ENCODE measurements at places on chromosomes 2 and 18.
A peak's percentile ranks its signal among the peaks of the same experiment; 100 is the strongest.

- no peak for DNase-seq
Measured at GRCh38 chr18:44286049-44286448, 394.6 kb upstream of the SETBP1 start.

GRCh38 chr2:70664525-70664924 is 103.5 kb downstream of the ADD2 start:
- peak; percentile 9 for DNase-seq

GRCh38 chr2:44753552-44754285 is 187.8 kb upstream of the SIX3 start:
- DNase-seq, result peak; percentile 17

DNA sequence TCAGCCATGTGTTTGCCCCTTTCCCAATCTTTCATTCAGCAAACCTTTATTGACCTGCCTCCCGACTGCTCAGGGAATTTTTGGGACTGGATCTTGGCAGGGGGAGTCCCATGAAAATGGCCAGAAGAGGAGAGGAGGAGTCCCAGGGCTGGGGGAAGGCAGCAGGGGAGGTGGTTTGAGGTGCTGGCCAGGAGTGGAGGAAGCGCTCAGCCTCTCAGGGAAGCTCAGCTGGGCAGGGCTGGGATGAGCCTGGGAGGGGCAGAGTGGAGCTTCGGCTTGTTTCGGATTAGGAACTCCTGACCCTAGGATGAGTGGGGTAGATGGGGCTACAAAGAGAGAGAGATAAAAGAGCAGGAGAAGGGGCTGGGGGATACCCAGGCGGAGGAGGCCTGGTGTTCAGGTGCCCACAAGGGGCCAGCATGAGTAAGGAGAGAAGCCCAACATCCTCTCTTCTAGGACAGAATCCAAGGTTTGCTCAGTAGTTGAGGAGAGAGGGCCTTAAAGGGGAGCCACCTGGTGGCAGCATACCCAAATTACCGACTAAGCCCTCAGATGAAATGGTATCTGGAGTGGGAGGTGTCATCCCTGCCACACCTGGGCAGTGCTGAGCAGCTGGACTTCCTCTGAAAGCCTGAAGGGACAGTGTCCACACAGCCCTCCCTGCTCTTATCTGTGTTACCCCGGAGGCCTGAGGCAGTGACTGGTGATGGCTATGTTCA is 91.1 kb downstream of the INHBB start:
- no peak for DNase-seq

DNA sequence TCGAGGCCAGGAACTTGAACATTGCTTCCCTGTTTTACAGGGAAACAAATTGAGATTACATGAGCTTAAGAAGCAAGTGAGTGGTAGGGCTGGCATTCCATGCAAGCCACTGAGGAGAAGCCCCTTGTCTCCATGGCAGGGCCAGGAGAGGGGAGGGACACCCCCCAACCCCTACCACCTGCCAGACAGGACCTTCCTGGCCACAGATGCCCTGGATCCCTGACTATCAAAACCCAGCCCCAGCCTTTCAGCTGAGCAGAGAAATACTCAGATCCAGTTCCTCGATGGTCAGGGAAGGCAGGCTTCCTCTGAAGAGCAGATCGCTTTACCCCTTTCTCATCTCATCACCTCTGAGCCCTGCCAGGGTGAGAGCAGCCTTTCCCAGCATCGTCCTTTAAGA is 53.8 kb upstream of the ALPP start:
- DNase-seq, result no peak

DNA sequence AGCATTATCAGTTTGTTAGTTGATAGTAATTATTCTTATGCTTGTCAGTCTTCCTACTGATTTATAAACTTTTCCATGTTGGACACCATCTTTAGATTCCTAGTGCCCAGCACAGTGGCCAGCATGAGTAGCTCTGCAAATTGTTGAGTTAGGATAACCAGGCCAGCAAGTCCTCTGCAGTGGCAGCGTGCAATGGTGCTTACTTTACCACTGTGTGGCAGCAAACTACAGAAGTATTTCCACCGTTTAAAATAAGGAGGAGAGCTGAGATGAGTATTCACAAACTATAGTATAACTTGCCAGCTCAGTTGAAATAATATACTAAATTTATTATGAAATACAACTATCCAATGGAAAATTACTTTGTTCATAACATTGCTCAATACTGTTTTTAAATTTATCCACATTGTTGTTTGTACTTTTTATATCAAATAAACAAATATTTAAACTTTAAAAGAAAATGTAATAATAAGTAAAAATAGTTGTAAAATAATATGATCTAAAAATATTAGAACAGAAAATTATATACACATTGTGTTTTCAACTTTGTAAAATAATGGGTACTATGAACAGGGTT is 9.3 kb upstream of the THADA start:
- peak; percentile 26 for DNase-seq

DNA sequence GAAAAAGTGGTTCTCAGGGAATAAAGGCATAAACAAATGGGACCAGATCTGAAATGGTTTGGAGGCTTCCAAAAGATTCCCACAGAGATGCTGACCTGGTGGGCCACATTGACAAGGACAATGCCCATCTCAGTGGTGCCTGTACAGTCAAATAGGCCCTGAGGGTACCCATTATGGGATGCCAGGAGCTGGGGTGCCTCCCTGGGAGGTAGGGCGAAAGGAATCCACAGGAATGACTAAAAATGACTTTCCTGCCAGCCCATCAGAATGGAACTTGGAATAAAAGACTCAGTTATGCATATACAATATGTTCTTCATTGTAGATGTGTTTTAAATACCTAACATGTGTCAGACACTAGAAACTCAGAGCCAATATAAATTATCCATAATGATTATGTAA is 248.5 kb downstream of the RNF144A start:
- no peak for DNase-seq

- no peak for DNase-seq
Measured at GRCh38 chr18:12585218-12585617, 72.7 kb downstream of the SPIRE1 start.

DNA sequence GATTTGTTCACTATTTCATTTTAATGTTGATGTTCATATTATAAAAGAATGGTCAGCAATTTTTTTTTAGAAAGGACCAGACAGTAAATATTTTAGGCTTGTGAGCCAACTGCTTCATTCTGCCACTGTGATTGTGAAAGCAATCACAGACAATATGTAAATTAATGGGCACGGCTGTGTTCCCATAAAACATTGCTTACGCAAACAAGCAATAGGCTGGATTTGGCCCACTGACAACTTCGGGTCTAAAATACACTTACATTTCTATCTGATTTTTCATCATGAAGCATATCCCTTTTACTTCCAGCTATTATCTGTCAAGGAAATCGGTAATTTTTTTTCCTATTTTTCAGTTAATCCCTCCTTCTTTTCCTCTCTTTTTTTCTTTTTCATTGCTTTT is 182.2 kb upstream of the CDH2 start:
- DNase-seq, result no peak

DNA sequence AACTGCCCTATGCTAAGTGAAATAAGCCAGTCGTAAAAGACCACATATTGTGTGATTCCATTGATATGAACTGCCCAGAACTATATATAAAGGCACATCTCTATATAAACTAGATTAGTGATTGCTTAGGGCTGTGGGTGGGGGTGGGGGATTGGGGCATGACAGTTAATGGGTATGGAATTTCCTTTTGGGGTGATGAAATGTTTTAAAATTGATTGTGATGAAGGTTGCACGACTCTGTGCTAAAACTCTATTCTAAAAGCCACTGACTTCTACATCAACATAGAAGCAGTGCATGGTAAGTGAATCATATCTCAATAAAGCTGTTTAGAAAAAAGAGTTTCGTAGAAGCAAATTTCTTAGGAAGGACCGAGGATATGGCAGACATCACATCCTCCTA is 53.0 kb downstream of the CDCA7 start:
- DNase-seq, result no peak

GRCh38 chr2:2568411-2568810 is 237.3 kb upstream of the MYT1L start:
- DNase-seq, result no peak

GRCh38 chr2:85577386-85578242 is at the start of gene VAMP8:
VAMP8 (plus strand) TSS chr2:85577586; CDS start chr2:85577647, 61 bp downstream.
- peak; percentile 67 for DNase-seq

DNA sequence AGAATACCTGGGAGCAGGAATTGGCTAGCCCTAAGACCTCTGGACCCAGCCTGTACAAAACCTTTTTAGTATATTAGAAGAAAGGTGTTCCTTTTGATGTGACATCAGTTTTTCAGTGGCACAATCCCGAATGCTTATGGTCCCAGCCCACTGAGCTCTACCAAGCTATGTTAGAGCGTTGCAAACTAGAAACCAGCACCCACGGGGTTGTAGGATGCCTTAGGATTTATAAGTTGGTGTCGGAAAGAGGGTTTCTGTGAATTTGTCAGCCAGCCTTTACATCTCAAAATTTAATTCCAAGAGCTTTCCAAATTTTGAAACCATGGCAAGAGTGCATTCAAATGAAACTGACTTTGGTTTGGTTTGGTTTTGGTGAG is 499 bp upstream of the LMAN1 start:
- DNase-seq, result no peak

DNA sequence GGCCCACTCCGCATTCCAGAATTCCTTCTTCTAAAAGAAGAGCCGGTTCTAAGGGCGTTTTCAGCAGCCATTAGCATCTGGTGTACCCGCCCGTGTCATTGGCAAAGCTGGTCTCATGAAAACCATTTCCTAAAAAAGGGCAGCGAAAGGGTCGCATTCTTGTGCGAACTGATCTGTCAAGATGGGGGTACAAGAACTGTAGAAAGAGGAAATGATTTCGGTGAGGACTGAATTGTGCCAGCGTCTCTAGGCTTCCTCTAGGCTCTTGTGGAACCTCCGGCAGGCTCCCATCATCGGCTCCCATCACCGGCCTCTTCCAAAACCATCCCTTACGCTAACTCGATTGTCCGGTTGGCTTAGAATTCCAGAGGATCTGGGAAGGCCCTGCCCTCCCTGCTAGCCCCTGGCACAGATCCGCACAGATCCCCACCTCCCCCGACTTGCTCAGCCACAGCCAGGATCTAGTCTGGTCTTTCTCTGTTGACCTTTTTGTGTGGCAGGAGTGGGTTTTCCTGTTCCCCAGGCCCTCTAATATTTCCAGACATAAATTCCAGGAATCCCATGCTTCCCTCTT is 1.3 kb downstream of the RAB31 start:
- DNase-seq, result no peak

- DNase-seq, result no peak
Measured at GRCh38 chr2:228079194-228079593, 102.3 kb downstream of the SPHKAP start.

DNA sequence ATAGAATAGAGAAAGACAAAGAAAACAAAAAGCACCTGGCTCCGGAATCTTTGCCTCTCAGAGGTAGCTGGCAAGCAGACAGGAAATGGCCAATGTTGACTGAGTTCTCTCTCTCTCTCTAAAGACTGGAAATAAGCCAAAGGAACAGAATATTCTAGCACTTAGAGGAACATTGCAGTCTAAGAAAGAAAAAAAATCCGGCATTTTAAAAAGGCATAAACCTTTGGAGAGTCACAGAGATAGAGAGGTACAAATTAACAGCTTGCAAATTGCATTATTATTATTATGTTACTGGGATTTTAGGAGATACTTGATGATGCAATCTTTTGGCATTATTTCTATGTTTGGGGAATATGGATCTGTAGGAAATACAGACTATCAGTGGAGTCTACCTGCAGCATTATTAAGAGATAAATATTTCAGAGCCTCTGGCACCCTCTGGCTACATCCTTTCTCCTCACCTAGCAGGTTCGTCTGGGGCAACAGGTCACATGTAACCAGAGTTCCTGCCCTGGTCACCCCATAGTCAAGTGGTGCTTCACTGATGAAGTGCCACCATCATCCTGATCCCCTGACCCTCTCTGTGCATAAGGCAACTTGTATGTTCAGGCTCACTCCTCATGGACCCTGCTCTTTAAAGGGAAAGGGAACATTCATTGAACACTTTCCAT is 318.9 kb upstream of the ACVR2A start:
- peak; percentile 4 for DNase-seq

GRCh38 chr2:161008311-161008710 is 151.9 kb upstream of the TANK start:
- no peak for DNase-seq

DNA sequence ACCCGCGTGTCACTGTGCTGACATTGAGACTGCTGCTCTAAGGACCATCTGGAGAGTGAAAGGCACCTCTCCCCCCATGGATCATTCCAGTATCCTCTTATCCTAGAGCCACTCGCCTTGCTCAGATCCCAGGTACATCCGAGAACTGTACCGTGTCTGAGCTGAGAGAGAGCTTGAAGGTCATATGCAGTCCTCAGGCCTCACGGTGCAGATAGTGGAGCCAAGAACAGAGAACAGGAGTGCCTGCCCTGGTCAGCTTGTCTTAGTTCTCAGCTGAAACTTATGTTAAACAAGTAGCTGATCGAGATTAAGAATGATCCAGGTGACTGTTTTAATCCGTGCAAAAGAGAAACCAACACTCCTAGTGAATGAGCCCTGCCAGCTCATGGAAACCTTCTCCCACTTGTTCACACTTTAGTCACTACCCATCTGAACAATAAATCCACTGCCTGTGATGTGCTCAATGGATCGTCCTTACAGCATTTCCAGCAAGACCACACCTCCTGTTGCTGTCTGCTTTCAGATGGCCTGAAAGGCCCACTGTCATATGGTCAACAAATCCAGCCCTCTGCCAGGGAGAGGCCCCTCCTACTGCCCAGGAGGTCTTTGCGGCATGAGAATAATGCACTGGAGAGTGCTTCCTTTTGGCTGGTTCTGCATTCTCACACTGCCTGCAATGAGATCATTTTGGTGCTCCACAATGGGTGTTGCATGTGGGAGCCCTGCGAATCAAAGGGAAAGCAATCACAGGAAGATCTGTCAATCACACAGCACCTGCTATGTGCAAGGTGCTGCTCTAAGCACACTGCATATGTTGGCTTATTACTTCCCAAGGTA is 43.7 kb upstream of the APCDD1 start:
- DNase-seq, result no peak

DNA sequence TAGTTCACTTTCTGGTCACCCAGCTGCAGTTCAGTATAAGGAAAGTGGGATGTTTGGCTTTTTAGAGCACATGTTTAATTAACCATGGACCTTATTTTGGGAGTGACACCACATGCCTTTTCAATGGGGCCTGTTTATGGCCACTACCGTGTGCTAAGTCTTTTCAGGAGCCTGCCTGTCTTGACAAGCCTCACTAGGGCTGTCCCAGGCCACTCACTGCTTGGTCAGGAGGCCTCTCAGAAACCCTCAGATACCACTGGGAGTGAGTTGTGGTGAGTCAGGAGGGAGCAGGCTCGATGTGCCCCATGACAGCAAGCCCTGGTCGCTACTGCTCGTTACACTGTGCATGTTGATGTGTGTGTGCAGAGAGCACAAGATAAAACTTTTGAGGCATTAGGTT is 123.0 kb downstream of the MAP4K4 start:
- no peak for DNase-seq

GRCh38 chr18:3184275-3184963 is 35.3 kb downstream of the MYOM1 start:
- DNase-seq, result no peak

DNA sequence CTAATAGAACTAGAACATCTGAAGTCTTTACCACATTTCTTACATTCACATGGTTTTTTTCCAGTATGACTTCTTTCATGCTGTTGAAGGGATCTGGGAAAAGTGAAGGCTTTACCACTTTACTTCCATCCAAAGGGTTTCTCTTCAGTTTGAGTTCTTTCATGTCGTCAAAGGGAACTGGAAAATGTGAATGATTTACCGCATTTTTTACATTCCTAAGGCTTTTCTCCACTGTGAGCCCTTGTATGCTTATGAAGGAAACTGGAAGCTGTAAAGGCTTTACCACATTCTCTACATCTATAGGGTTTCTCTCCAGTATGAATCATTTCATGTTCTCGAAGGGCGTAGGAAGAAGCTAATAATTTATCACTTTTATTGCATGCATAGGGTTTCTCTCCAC is 46.7 kb downstream of the NBEAL1 start:
- DNase-seq, result no peak

GRCh38 chr18:62715759-62716615 is 646 bp downstream of the PHLPP1 start:
- DNase-seq, result peak; percentile 59

Measured in CD4-positive, alpha-beta T cell treated with Interleukin-17A for 1 hour (primary cell).